CD4-positive, alpha-beta T cell treated with Interferon alpha-2 for 1 hour (primary cell): ENCODE measurements at places on chromosomes 12 and 14.
A peak's percentile ranks its signal among the peaks of the same experiment; 100 is the strongest.

- DNase-seq: peak; percentile 73
Measured at GRCh38 chr14:106556665-106557289, 1030.4 kb downstream of the TMEM121 start.

GRCh38 chr12:40819436-40820108 is 127.3 kb downstream of the CNTN1 start:
- no peak for DNase-seq

GRCh38 chr12:48996794-48997718 is 2.1 kb downstream of the DDN start:
- DNase-seq: peak; percentile 69

- no peak for DNase-seq
Measured at GRCh38 chr14:103732868-103733620, 17.4 kb downstream of the ZFYVE21 start.

DNA sequence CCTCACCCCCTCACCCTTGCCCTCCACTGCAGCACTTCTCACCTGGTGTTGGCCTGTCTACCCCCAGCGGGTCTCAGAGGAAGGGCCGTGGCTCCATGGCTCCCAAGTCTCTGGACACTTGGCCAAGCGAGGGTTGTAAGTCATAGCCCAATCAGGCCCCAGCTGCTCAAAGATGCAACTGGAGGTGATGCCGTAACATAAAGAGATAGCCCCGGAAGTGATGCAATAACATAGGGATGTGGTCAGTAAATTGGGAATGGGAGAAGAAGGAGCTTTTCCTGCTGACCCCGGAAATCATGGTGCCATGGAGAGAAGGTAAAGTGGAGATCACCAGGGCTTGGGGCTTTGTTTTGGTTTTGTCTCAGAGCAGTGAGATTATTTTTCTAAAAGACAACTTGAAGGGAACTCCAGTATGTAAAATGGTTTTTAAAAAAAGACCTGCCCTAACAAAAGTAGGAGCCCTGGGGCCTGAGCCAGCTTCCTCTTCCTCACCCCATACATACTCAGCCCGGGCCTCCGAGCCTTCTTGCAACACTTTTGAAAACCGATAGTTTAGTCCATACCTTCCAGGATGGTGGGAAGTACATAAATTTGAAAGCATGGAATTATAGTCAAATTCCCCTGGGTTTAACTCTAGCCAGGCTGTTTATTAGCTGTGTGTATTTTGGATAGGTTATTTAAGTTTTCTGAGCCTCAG is 212.5 kb downstream of the CRADD start:
- no peak for DNase-seq

- no peak for DNase-seq
Measured at GRCh38 chr14:69561893-69562292, 12.8 kb downstream of the CCDC177 start.

- peak; percentile 52 for DNase-seq
Measured at GRCh38 chr12:6361834-6362233, 13.5 kb downstream of the SCNN1A start.
